RPMI8226 (cell line): ENCODE measurements at places on chromosomes 3 and 15.

DNA sequence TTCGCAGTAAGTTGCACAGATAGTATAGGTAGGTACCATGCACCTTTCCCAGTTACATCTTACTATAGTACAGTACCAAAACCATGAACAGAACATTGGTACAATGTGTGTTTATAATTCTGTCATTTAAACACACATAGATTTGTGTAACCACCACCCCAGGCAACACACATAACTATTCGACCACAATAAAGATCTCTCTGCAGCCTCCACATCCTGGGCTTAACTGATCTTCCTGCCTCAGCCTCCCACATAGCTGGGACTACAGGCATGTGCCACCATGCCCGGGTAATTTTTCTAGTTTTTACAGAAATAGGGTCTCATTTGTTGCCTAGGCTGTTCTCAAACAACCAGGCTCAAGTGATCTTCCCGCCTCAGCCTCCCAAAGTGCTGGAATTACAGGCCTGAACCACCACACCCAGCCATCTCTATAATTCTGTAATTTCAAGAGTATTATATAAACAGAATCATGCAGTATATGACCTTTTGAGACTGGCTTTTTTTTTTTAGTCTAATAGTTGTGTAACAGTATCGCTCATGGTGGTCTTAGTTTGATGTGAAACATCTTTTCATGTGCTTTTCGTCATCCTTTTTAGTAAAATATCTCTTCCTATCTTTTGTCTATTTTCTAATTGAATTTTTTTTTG, 13.3 kb upstream of the TMF1 start:
- no peak for DNase-seq

DNA sequence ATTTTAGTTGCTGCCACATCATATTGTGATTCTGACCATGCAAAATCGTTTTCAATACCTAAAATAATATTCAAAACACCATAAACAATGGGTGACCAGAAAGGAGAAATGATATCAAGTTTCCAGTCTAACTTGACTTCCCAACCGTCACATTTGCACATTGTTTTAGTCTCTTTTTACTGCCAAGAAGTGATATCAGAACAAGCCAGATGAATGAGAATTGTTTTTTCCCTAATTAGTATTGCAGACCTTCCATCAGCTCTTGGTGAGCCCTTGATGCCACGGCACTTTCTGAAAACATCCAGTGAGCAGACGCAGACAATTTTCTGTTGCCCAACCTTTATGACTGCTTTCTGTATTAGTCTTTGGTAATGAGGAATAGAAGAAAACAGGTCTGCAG, 62.5 kb downstream of the SPATA16 start:
- DNase-seq: no peak

DNA sequence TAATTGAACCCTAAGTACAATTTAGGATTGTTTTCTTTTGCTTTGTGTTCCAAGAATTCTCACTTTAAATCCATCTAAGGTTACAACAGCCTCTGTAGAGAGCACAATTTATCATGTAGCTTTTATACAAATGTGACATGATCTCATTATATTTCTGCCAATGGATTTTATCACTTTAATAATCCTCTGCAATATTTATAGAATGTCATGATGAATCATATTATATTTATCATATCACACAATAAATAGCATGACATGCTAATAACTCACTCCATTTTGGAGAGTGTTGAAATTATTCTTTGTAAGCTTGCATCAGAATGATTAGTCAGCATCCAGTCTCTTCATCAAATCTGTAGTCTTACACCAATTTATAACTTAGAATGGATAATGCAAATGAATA, 280.6 kb upstream of the ZNF717 start:
- no peak for DNase-seq

DNA sequence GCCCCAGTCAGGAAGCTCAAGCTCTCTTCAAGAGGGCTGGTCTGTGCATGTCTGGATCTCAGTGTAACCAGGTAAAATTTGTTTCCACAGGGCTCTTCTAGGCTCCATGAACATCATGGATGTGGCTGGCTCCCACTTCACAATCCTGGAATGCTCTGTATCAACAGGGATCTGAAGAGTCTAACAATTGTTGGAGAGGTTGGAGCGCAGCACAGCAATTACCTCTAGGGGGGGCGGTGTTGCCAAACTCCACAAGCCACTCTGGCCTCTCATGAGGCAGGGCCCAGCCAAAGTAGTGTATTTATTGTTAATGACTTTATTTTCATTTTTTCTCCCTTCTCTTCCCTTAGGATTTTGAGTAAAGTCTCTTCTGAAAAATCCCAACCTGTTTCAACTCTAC, 6.1 kb upstream of the EIF2B5 start:
- DNase-seq: peak; percentile 40

DNA sequence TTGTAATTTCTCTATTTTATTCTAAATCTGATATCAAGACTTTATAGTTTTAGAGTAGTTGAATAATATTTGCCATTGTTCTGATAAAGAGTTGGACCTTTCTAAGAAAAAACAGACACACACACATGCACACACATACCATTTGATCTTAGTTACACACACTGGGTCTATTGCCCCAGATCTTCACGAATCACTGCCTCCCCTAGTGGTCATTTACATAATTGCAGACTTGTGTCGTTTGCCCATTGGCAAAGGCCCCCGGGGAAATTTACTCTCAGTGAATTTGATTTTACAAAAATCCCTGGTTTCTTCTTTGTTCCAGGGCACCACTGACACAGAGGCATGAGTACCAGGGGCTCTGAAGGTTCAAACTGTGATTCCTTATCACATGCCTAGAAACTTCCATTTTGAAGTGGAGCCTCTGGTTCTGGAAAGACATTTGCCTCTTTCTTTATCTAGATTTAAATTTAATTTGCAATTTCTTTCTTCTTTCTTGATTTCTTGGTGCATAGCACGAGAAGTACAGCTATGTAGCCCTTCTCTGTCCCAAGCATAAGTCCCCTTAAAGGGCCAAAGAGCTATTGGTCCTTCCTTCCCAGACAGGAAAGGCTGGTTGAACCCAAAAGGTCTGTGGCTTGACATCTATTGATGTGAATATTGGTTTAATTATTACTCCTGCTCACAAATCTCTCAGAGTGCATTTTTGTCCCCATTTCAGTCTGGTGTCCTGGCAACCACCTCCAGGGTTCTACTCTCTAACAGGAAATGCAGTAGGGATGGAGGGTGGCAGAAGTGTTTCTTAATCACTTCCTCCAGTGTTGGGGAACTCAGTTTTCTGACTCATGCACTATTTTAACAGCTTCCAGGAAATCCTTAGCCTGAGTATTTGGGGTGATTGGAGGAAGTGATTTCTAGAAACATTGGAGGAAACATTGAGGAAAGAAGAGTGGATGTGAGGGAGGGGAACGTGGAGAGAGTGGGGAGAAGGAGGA, 32.4 kb upstream of the SLC6A11 start:
- peak; percentile 53 for DNase-seq

DNA sequence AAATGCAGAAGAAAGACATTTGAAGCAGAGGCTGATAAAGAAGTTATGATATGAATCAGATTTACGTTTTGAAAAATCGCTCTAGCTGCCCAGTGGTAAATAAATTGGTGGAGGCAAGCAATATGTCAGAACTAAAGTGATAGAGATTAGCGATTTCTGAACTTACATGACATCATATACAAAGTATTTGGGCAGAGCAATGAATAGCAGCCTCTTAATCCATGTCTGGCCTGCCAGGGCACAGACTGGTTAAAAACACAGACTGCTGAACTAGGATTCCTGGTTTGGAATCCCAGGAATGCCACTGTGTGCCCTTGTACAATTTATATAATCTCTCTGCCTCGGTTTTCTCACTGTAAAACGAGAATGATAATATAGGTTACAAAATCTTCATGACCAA, 243.1 kb upstream of the SETMAR start:
- DNase-seq: no peak

- DNase-seq: no peak
These were observed 257.7 kb downstream of the DIPK2A start for GRCh38 chr3:144229330-144229729.

DNA sequence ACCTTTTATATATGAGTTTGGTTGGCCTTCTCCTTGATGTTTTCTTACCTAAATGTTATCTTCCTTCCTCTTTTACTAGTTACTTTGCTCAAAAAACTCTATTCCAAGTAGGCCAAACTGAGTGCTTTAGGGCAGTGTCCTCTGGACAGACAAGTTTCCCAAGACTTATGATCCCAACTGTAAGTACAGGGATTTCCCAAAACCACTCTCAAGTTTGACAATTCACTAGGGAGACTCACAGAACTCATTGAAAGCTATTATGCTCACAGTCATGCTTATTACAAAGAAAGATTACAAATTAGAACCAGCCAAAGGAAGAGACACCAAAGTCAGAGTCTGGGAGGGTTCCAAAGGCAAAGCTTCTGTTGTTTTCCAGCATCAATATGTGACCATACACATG, 534.2 kb upstream of the ALCAM start:
- DNase-seq: no peak

GRCh38 chr3:52022323-52023100, 26.8 kb upstream of the RPL29 start:
- peak; percentile 37 for DNase-seq

DNA sequence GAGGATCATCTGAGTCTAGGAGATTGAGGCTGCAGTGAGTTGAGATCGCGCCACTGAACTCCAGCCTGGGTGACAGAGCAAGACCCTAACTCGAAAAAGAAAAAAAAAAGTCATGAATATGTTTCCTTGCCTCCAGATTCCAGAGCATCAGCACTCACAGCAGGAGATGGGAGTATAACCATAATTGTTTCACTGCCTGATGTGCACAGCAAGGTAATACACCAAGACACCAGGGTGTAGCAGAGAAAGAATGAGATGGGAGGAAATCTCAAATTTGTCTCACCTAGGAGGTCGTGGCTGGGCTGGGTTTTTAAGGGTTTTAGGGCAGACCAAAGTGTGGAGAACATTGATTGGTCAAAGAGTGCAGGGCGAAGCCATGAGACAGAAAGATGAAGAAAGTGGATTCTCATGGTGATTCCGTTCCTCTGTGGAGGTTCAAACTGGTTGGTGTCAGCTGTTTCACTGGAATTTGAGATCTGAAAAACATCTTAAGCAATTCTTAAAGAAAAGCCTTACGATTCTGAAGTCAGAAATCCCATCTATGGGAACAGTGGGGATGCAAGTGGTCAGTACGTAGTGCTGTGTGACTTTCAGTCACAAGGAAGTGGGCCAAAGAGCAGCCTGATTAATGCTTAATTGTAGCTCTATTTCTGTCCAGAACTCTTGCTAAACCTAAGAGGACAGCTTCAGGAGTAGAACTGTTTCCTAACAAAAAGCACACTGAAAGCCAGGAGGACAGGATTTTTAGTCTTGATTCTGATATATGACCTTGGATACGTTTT, 7.8 kb upstream of the C15orf61 start:
- no peak for DNase-seq

- DNase-seq: no peak
These were observed 20.0 kb downstream of the ARIH2 start for GRCh38 chr3:48938689-48939088.
